ENCODE measurements at places on chromosomes 1 and 21. TPM values are rescaled to one million over a fixed set of nuclear protein-coding genes. Genes with fewer than 3 reads are reported as not detected.

Gene DAP3
- 103 TPM for total RNA-seq

Gene SYCP1
- not detected for total RNA-seq

Gene MYOG
- total RNA-seq = not detected

Gene LDLRAD1
- total RNA-seq = not detected

Gene AMY1C
- not detected for total RNA-seq

Gene VPS45
- 29.8 TPM for total RNA-seq

GRCh38 chr1:3905266-3905952 lies 5.3 kb upstream of the C1orf174 start:
- no peak overlapping the region for H3K4me3 ChIP-seq
- DNase-seq = no peak
- H3K27ac ChIP-seq = no peak overlapping the region
- no peaks in the 10 kb centered on the region for H3K36me3 ChIP-seq

GRCh38 chr1:247360116-247360898 lies 28.6 kb upstream of the ZNF496 start:
- H3K4me1 ChIP-seq = peaks cover 51% of the 10 kb centered on the region
- no peak for DNase-seq
- H3K36me3 ChIP-seq = peaks cover 5% of the 10 kb centered on the region
- peak overlapping the region; percentile 46 for H3K27ac ChIP-seq
- peak overlapping the region; percentile 72 for H3K4me3 ChIP-seq
- peaks cover 9% of the 10 kb centered on the region for H3K27me3 ChIP-seq

GRCh38 chr1:31705080-31705866 lies 1.5 kb upstream of the COL16A1 start:
- DNase-seq = peak; percentile 43
- H3K27me3 ChIP-seq = peaks cover 2% of the 10 kb centered on the region
- peak overlapping the region; percentile 90 for H3K27ac ChIP-seq
- H3K4me1 ChIP-seq = peaks cover 80% of the 10 kb centered on the region

DNA sequence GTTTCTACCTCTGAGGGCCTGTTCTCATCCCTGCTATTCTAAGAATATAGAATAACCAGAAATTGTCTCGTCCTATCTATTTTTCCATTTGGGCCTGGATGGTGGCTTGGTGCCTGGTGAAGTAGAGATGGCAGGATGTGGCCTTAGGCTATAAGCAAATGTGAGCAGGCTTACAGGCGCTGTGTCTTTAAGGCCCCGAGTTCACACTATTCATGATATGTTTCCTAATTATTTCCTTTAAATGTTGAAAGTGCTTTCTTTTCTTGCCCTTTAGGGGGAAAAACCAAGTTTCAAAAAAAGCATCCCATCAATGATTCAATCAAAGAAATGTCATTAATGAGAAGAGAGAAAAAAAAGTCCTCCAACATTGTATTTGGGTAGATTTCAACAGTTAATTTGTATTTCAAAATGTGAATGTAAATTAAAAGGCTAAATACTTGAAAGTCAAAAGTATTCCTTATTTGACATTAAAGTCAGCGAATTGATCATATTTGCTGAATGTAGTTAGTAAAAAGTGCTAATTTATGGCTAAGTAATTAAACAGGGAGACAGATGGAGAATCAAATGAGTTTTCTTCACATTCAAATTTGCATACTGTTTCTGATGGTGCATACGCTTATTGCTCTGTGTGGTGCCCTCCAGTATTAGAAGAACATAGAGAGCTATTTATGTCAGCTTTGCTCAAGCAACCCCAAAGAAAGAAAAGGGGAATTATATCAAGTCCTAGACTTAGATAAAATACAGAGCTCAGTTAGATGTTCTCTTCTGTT lies 34.0 kb upstream of the HUNK start:
- no peak overlapping the region for H3K27ac ChIP-seq
- H3K4me3 ChIP-seq = no peak overlapping the region
- DNase-seq = no peak
- H3K36me3 ChIP-seq = no peaks in the 10 kb centered on the region
- H3K4me1 ChIP-seq = no peaks in the 10 kb centered on the region
- no peaks in the 10 kb centered on the region for H3K27me3 ChIP-seq

- H3K27ac ChIP-seq = peak overlapping the region; percentile 89
- no peaks in the 10 kb centered on the region for H3K36me3 ChIP-seq
Measured at GRCh38 chr1:62689524-62689923, 1.3 kb upstream of the DOCK7 start.

DNA sequence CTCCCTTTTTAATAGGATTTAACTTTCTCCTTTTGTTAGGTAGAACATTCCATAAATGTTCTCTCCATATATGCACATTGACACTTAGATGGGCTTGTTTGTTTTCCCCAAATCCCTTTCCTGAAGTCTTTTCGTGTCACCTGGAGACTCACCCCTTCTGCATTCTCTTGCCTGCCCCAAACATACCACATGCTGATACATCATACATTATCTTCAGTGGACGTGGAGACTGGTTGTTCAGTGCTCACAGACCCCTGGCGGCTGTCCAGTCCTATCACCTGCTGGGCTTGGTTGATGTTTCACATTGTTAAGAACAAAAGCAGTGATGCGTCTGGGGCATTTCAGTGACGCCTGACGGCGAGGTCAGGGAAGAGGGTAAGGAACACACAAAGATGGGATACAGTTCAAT lies 22.2 kb downstream of the FMOD start:
- no peak overlapping the region for H3K27ac ChIP-seq
- H3K4me3 ChIP-seq = no peak overlapping the region
- peaks cover 7% of the 10 kb centered on the region for H3K4me1 ChIP-seq

DNA sequence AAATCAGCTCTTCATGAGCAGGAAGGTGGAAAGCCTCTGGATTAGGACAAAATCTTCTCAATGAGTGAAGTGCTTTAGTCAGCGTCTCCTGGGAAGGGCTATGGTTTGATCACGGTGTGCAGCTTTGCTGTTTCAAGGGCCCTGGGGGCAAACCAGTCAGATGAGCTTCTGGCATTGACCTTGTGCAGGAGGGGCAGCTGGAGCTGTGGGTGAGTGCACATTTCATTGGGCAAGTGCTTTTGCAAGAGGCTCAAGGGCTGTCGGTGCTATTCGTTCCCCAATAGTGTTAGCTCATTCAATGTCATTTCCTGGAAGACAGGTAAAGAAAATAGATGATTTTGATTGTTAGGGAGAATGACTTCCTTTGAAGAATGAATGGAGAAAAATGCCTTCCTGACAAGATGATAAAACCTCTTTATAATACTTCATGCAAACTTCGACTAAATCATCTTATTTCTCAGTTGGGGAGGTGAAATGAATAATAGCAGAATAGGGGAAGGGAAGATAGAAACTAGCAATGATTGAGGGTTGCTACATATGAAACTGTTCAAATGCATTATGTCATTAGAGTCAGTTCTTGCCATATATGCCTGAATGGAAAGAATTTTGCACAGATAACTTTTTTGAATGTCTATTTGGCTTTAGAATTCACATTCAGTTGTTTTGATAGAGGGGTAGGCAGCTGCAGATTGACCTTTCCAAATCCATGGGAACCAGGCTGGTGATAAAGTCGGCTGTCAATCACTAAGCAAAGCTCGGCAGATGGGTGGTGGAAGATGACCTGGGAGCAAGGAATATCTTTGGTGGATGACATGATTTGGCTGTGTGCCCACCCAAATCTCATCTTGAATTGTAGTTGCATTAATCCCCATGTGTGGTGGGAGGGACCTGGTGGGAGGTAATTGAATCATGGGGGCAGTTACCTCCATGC lies 12.9 kb upstream of the DISC1 start:
- DNase-seq = no peak
- H3K4me3 ChIP-seq = no peak overlapping the region
- peaks cover 4% of the 10 kb centered on the region for H3K36me3 ChIP-seq
- peaks cover 19% of the 10 kb centered on the region for H3K27me3 ChIP-seq
- H3K27ac ChIP-seq = no peak overlapping the region

- H3K36me3 ChIP-seq = no peaks in the 10 kb centered on the region
- H3K4me3 ChIP-seq = no peak overlapping the region
- H3K27ac ChIP-seq = no peak overlapping the region
- peaks cover 30% of the 10 kb centered on the region for H3K27me3 ChIP-seq
Measured at GRCh38 chr1:211896958-211897357, 66.4 kb upstream of the LPGAT1 start.

DNA sequence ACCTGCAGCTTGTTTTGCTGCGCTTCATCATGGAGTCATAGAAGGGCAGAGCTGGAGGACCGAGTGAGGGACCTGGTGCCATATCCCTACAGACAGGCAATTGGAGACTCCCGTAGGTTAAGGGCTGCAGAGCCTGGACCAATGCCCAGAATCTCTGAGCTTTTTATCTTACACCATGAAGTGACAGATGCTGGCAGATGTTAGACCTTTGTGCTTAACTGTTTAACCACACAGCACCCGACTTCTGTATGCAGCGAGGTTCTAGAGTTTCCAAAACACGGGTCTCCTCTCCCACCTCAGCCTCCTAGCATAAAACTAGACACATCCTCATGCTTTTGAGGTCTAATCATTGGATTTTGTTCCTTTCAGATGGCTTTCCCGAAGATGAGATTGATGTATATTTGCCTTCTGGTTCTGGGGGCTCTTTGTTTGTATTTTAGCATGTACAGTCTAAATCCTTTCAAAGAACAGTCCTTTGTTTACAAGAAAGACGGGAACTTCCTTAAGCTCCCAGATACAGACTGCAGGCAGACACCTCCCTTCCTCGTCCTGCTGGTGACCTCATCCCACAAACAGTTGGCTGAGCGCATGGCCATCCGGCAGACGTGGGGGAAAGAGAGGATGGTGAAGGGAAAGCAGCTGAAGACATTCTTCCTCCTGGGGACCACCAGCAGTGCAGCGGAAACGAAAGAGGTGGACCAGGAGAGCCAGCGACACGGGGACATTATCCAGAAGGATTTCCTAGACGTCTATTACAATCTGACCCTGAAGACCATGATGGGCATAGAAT lies 47.6 kb downstream of the B3GALT5 start:
- peak overlapping the region; percentile 77 for H3K4me3 ChIP-seq
- H3K27ac ChIP-seq = peak overlapping the region; percentile 65
- peaks cover 17% of the 10 kb centered on the region for H3K27me3 ChIP-seq
- DNase-seq = peak; percentile 68

GRCh38 chr1:182069028-182069466 lies 7.5 kb upstream of the ZNF648 start:
- no peak overlapping the region for H3K27ac ChIP-seq
- H3K4me3 ChIP-seq = no peak overlapping the region
- peaks cover 2% of the 10 kb centered on the region for H3K27me3 ChIP-seq
- H3K36me3 ChIP-seq = no peaks in the 10 kb centered on the region

DNA sequence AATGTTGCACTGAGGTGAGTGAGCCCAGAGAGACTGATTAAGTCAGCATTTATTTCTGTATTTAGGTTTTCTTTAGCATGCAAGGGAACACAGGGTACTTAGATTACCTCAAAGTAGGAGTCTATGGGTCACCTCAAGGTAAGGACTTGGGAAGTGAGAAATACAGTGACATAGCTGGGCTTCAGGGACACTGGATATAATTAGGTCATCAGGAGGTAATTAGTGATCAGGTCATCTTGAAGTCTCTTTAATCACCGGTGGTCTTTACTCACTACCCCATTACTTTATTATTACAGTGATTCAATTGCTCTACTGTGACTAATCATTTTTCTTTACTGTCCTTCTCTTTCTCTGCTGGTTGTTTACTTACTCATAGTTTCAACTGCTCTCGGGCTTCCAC lies 59.9 kb upstream of the KCNK1 start:
- DNase-seq = no peak
- H3K4me1 ChIP-seq = no peaks in the 10 kb centered on the region
- H3K27ac ChIP-seq = no peak overlapping the region
- no peak overlapping the region for H3K4me3 ChIP-seq
- no peaks in the 10 kb centered on the region for H3K36me3 ChIP-seq
- no peaks in the 10 kb centered on the region for H3K27me3 ChIP-seq

- H3K27me3 ChIP-seq = no peaks in the 10 kb centered on the region
- H3K4me1 ChIP-seq = no peaks in the 10 kb centered on the region
- H3K4me3 ChIP-seq = no peak overlapping the region
- no peak overlapping the region for H3K27ac ChIP-seq
- no peak for DNase-seq
Measured at GRCh38 chr1:228988664-228989063, 253.4 kb downstream of the RHOU start.

DNA sequence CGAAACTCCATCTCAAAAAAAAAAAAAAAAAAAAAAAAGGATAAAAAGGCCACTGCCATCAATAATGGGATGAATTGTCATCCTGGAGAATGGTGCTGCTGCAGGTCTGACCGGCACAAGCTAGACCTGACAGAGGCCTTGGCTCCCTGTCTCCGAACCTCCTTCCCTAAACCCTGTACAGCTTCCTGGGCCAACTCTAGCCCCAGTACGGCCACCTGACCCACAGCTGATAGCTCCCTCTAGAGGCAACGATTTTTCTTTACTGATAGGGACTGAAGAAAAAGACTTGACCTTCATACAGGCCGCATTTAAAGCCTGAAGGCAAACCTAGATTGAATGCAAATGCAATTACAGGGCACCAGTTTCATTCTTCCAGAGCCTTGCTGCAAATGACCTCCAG lies 30.7 kb downstream of the NOL9 start:
- H3K4me3 ChIP-seq = no peak overlapping the region
- H3K27ac ChIP-seq = no peak overlapping the region
- H3K4me1 ChIP-seq = peaks cover 30% of the 10 kb centered on the region

DNA sequence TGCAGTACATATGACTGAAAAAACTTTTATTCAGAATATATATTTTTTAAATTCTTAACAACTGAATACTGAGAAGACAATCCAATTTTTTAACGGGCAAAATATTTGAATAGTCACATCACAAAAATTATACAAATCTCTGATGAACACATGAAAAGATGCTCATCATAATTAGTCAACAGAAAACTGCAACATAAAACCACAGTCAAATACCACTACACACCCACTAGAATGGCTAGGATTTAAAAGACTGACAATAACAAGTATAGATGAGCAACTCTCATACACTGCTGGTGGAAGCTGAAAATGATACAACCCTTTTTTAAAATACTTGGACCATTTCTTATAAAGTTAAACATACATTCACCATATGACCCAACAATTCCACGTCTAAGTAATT lies 87.7 kb upstream of the TNFSF4 start:
- peaks cover 64% of the 10 kb centered on the region for H3K4me1 ChIP-seq
- no peaks in the 10 kb centered on the region for H3K27me3 ChIP-seq
- H3K4me3 ChIP-seq = 0 out of 2 replicates have a peak overlapping the region, but pooled peaks have one; percentile 4
- peak; percentile 40 for DNase-seq

GRCh38 chr1:235882816-235883215 lies 16.1 kb upstream of the LYST start:
- no peaks in the 10 kb centered on the region for H3K36me3 ChIP-seq
- peaks cover 25% of the 10 kb centered on the region for H3K4me1 ChIP-seq
- H3K4me3 ChIP-seq = peak overlapping the region; percentile 78
- peak overlapping the region; percentile 84 for H3K27ac ChIP-seq
- H3K27me3 ChIP-seq = no peaks in the 10 kb centered on the region

- no peaks in the 10 kb centered on the region for H3K27me3 ChIP-seq
- no peak for DNase-seq
- no peak overlapping the region for H3K4me3 ChIP-seq
- no peaks in the 10 kb centered on the region for H3K4me1 ChIP-seq
Measured at GRCh38 chr1:211619033-211619996, 40.4 kb upstream of the SLC30A1 start.

- no peak overlapping the region for H3K4me3 ChIP-seq
- H3K27me3 ChIP-seq = peaks cover 1% of the 10 kb centered on the region
- H3K36me3 ChIP-seq = no peaks in the 10 kb centered on the region
- H3K4me1 ChIP-seq = no peaks in the 10 kb centered on the region
Measured at GRCh38 chr1:57713501-57713900, 289.6 kb upstream of the DAB1 start.

Data from HFFc6 (cell line).